ENCODE measurements at places on chromosomes 12 and 14.

GRCh38 chr12:58202933-58203718 is 261.8 kb downstream of the ATP23 start:
- no peak for DNase-seq

DNA sequence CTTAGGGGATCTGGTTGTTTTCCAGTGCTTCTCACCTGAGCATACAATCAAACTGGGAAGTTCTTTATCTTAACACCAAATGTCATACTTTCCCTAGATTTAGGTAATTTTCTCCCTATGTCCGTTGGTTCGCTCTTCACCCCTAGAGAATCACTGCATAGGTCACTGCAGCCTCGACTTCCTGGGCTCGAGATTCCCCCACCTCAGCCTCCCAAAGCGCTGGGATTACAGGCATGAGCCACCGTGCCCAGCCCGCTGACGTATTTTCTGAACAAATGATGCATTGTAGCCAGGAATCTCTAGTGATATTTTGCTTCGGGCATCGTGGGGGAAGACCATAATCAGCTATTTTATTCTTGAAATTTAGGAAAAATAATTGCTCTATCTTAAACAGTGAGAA is 1.1 kb upstream of the RPL41 start:
- DNase-seq = no peak

GRCh38 chr12:100024974-100025555 is 40.3 kb upstream of the ANKS1B start:
- no peak for DNase-seq

GRCh38 chr12:112538740-112539139 is 120.0 kb downstream of the PTPN11 start:
- DNase-seq = no peak

DNA sequence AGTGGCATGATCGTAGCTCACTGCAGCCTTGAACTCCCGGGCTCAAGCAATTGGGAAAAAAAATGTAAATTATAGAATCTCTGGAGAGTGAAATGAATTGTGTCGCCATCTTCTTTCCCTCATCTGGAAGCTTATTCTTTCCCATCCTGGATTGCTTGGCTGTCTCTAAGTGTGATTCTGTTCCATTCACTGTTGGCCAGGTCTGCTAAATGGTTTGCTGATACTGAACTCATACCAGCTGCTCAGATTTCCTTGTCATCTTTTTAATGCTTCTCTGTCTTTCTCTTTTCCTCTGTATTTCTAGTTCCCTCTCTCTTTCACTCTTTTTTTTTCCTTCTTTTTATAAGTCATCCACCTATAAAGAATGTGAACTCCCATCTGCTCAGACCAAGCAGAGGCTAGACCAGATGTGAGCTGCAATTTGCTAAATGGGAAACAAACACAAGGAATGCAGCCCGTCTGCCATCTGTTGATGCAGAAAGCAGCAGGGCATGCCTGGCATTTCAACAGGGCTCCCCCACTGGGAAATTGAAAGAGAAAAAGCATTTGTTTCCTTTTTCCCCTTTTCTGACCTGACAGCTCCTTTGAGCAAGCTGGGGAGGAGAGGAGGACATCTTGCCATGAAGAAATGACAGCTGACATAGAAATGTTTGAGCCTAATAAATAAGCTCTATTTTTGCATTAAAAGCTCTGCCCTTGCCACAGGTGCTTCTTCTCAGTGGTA is 1823.6 kb upstream of the FLRT2 start:
- no peak for DNase-seq

DNA sequence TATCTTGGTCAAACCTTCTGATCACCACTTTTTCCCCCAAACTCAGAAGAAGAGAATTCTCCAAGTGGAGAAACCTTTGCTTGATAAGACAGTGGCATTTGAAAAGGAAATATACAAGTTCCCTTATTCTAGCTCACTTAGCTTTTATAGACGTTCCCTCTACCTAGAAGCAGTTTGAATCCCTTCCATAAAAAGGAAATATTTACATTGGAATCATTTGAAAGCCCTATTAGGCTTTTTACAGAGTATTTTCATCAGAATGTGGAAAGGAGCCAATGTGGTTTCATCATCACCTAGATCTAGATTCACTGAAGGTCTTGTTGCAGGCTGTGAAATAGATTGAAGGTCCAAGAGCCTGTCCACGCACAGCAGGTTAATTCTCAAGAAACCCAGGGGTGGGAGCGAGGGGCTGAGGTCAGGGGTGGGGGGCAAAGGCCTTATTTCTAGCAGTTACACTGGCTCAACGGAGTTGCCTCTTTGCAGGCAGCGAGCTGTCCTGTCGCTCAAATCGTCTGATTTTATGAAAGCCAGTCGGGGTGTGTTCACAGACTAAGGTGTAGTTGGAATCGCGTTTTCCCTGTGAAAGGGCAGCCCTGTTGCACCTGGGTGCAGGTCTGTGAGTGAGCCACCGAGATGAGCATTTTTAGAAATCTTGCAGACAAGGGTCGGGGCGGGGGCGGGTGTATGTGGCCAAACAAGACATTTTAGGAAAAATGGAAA is 45.6 kb downstream of the AACS start:
- no peak for DNase-seq

DNA sequence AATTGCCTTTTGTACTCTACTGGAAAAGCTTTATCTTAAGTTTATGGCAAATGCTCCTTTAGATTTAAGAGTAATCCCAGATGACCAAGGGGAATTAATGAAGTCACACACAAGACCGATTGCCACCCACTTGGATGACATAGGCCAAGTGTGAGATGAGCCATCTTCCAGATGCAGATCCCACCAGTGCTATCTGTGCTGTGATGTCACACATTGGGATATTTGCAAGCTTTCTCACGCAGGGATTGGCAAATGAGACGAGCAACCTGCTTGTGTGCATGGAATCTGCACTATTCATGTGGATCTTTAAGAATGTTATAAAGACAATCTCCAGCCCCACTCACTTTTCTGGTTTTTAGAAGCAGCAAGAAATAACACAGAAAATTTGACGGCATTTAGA is 602.1 kb upstream of the TMEM132C start:
- DNase-seq = no peak

DNA sequence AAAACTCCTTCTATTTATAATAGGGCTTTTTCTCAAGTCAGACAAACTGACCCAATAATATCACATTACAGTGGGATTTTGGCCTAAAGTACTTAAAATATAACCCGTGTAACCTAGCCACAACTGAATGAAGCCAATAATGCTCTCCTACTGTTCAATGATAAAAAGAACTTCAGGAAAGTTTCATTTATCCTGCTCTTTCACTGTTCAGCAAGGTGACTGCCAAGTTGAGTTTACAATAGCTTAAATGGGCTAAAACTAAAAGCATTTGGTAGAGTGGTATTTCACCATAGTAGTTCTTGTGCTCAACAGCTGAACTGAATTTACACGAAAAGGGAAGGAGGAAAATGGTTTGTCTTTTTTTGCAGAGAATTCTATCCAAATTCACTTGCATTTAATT is 49.8 kb downstream of the CNTN1 start:
- no peak for DNase-seq

DNA sequence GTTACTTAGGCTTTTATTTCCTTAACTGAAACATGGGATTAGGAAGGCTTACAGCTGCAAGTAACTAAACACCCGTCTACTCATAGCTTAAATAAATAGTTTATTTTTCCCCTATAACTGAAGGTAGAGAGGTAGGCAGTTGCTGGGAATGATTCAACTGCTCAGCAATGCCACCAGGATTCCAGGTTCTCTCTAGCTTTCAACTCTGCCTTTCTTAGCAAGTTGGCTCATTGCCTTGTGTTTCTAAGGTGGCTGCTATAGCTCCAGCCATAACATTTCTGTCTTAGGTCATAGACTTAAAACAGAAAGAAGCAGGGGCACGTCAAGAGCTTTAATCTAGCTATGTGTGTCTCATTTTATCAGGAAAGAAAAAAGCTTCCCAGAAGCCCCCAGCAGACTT is 103.7 kb upstream of the MDM1 start:
- no peak for DNase-seq

GRCh38 chr12:21695986-21696385 is 38.3 kb upstream of the LDHB start:
- DNase-seq = no peak

- no peak for DNase-seq
These were observed 11.1 kb downstream of the CCDC62 start for GRCh38 chr12:122785503-122785902.

DNA sequence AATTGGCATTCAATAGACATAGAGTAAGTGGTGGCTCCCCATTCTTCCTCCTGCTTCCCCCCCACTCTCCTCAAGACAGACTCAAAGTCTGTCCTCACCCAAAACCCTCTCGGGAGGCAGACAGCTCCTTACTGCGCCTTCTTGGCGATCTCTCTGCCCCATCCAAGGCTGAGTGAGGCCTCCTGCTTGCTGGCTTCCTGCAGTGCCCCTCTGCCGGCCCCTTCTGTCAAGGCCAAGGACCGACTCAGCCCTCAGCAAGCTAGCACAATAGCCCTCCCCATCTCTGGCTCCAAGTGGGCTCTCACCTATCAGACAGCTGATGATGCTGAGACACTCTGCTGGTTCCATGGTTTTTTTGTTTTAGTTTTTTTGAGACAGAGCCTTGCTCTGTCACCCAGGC is 62.5 kb upstream of the DLK1 start:
- no peak for DNase-seq

- DNase-seq = no peak
These were observed 16.3 kb downstream of the SERPINA1 start for GRCh38 chr14:94372021-94372605.

GRCh38 chr14:90275820-90276219 is 19.5 kb downstream of the PSMC1 start:
- DNase-seq = no peak
